GOT3 (cell line): ENCODE measurements at places on chromosomes 16 and 17.

DNA sequence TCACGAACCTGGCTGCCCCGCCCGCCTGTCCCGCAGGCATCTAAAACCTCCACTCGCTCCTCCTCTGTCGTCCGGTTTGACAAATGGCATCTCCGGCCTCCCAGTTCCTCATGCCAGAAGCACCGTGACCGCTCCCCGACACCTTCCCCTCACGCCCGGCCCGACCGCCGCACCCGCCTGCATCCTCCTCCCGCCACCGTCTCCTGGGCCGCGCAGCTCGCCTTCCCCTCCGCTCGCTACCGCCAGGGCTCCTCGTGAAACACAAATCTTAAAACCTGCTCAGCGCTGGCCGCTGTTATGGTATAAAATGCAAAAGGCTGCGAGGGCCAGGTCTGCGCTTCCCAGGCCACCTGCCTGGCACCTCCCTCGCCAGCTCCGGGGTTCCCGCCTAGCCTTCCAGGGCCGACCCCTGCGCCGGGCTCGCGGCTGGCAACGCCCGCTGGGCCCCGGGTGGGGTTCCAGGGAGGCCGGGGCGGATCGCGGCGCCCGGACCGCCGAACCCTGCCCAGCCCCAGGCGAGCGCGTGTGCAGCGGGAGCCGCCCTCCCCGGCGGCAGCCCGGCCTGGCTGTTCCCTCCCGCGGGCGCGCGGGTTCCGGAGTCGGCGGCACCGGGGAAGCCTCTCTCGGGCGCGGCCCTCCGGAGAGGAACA lies 488 bp downstream of the SPSB3 start:
- DNase-seq, result no peak

DNA sequence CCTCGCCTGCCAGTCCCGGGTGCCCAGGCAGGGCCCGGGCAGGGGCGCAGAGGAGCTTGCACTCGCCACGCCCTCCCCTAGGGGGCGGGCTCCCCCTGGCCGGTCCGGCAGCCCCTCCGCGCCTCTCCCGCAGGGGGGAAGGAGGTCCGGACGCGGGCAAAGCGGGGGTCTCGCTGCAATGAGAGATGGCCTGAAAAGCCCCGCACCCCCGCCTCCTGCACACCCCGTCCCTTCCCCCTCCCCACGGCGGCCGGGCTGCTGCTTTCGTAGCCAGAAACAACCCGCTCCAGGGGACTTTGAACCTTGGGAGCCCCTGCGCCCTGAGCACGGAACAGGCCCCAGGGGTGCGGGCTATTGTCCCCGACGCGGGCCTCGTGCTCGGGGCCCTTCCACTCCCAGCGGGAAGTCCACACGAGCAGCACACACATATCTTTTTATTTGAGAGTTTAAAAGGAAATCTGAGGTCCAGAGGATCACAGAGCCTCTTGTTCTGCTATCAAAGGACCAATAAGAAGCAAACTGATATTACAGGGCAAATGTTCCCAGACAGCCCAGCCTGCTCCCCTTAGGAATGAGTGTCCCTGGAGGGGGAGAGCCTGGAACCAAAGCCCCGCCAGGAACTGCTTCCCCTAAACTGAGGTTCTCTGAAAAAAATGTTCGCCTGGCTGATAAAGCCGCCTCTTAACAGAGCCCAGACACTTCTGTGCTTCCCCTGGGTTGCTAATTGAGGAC lies 5.8 kb upstream of the CBX4 start:
- DNase-seq, result no peak

- no peak for DNase-seq
Observed at GRCh38 chr16:35310999-35311398, 1851.6 kb downstream of the TP53TG3F start.

GRCh38 chr16:88298181-88298832 lies 84.5 kb upstream of the ZNF469 start:
- DNase-seq, result no peak

GRCh38 chr16:6308176-6308575 lies 1024.5 kb upstream of the RBFOX1 start:
- no peak for DNase-seq

- no peak for DNase-seq
Observed at GRCh38 chr17:79453481-79453880, 157.4 kb downstream of the RBFOX3 start.

DNA sequence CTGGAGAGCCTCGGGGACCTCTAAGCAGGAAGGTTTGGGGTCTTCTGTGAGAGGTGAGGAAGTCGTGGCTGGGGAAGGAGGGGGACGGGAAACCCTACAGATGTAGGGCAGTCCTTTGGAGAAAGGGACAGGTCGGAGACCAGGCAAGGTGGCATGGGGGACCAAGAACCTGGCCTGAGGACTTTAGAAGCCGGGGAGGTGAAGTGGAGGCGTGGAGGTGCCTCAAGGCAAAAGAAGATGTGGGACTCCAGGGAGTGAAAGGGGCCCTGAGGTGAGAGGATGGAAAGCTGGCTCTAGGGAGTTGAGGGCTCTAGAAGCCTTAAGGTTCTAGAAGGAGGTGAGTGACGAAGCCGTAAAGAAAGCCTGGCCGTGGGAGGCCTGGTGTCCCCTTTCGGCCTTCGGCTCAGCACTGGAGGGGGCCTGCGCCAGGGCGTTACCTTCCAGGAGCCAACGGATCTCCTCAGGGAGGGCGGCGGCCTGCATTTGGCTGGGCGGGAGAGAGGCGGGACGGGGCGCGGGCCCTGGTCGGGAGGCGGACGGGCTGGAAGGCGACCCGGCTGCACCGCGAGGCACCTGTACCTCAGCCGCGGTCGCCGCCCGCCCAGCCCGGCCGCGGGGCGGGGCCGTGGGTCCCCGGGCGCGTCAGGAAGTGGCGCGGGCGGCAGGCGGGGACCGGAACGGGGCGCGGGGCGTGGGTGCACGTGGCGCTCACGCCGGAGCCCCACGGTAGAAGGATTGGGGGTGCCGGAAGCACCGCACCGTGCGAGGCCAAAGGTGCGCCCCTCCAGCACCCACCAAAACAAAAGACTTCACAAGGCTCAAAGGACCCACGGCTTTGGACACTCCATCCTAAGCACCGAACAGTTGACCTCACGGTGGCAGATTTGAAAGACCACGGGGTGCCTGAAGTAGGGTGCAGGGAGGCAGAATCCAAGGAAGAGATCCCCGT lies at the start of gene SKAP1:
Gene SKAP1, minus strand, starts transcription at position 577 of the 949 bp plus-strand sequence.
- DNase-seq, result no peak

DNA sequence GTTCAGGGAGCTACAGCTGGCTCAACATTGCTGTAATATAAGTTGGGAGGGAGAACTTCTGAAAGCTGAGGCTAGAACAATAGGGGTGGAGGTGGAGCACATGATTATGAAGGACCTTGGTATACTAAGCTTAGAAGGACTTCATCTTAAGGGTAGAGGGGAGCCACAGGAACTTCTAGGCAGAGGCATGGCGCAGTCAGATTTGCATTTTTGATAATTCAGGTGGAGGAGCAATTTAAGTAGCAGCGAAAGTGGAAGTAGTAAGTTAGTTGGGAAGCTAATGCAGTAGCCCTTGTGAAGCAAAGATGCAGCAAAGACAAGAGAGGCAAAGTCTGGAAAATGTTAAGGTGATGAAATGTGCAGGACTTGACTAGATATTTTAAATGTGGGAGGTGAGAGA lies 144.1 kb downstream of the SPECC1 start:
- DNase-seq, result no peak

DNA sequence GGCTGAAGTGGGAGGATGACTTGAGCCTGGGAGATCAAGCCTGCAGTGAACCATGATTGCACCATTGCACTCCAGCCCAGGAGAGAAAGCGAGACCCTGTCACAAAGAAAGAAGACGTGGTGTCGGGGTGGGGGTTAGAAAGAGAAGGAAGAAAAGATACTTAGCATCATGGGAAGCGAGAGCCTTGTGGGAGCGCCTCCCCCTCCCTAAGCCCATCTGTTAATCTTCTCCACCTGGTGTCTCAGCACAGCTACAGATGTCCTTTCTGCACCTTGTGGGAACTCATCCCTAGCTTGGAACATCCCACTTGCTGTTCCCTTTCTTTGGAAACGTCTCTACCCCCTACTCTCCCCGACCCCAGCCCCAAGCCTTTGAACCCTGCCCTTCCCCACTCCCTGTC lies 6.0 kb downstream of the ZNF688 start:
- DNase-seq, result no peak

DNA sequence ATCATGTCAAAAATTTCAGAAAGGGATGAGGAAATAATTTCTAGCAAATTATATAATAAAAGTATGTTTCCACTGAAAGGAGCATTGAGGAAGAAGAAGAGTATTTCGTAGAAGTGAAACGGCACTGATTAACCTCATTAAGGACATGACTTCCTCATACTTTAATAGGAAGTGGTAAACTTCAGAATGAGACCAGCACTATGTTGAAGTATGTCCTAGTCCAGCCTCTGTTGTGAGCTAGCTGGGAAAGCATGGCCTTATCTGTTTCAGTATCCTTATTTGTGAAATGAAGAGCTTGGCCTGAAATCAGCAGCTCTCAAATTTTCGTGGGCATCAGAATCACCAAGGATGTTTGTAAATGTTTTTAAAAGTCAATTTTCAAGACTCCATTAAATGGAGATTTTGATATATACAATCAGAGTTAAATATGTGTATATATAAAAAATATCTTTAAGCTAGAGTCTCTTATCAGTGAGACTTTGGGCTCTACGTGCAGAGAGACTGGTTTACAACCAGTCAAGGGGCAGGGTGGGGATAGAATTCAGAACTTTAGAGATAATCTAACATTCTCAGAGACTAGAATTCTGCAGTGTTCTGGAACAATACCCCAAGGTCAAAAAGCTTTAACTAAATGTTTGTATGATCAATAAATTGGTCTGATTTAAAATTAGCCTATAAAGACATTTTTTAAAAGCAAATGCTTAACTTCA lies 365.4 kb downstream of the CDH13 start:
- no peak for DNase-seq

GRCh38 chr17:77407321-77408277 lies 266.8 kb downstream of the SEC14L1 start:
- no peak for DNase-seq

- DNase-seq, result no peak
Observed at GRCh38 chr17:34143430-34143829, 111.7 kb upstream of the CCL2 start.

GRCh38 chr16:49701789-49702494 lies 154.0 kb downstream of the ZNF423 start:
- DNase-seq, result no peak

GRCh38 chr16:19868421-19868820 lies 16.2 kb downstream of the GPRC5B start:
- DNase-seq, result no peak

- no peak for DNase-seq
Observed at GRCh38 chr17:54956791-54957190, 11.7 kb downstream of the COX11 start.

DNA sequence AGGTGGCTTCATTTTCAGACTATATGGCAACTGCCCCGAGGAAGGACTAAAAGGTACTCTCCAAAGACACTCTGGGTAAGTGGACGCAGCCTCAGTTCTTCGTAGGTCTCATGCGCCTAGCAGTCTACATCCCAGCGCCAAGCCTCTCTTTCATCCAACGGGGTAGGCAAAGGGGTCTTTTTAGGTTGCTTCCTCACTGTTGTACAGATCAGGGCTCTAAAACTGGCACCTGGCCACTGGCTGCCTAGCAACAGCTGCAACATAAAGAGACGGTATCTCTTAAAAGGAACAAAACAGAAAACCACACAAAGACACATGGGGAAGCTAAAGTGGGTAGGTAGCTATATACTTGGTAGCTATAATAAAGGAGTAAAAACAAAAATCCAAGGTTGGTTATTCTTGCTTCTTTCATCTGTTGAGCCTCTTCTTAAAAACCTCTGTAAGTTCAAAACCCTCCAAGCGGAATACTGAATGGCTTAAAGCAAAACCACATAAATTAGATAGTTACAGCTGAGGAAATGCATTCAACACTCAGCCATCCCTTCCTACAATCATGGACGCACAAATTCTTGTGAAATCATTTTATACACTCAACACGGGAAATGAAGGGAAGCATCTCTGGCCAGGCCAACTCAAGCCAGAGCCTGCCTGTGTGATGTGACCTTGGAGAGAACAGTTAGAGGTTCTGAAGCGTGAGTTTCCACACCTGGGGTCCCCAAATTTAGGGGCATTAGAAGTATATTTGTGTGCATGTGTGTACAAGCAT lies 22.7 kb downstream of the CYTH1 start:
- DNase-seq, result no peak

DNA sequence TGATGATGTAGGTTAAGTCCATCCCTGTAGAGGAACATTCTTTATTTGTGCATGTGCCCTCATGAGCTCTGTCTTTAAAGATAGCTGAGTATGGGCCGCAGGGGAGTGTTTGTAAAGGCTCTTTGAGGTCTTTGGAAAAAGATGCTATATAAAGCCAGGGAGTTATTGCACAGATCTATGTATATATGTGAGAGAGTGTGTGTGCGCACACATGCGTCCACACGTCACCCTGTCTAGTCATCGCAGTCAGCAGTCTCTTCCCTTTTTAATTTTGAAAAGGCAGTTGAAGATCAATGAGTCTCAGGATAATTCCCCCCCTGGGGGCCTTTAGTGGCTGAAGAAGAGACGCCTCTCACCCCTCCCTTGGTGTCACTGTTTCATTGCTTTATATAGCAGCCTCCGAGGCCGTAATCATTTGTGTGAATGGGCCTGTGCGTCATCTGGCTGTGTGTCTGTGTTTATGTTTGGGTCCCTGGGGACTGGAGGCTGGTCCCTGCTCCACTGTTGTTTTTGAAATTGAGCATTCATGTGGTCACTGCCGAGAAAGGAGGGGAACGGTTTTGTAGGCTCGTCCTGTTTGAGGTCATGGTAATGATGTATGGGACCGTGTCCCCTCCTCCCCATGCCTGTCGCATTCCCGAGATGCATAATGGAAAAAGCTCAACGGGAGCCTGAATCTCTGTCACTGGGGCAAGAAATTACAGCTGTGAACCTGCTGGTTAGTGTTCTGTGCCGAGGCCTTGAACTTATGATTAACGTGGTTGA lies 143.9 kb downstream of the SNX29 start:
- DNase-seq, result no peak

DNA sequence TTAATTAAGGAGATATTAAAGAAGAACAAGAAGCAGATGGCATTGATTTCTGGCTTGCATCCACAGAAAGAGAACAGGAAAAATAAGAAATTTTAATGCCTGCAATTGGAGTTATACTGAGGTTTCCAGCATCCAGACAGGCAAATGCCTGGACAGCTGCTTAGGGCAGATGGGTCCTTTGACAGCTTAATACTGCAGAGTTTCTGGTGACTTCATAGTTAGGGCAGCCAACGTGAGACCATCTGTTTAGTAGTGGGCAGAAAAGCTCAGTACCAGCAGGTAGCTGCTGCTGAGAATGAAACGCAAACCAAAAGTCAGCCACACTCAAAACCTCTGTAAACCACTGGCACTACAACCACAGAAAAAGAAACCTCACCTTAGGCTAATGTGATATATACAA lies 109.8 kb downstream of the CDK5R1 start:
- DNase-seq, result no peak
